HCT116 (cell line): ENCODE measurements at places on chromosomes 5 and 9. TPM values are rescaled to one million over a fixed set of nuclear protein-coding genes. Genes with fewer than 3 reads are reported as not detected.

Gene RXRA
- total RNA-seq: 43.9 TPM

Gene MROH2B
- total RNA-seq: not detected

Gene SLC46A2
- not detected for total RNA-seq

Gene S1PR3
- 0.07 TPM for total RNA-seq

Gene GLRA1
- not detected for total RNA-seq

Gene EXD3
- total RNA-seq: 25.4 TPM

Gene PHF24
- 0.47 TPM for total RNA-seq

Gene TMC1
- 0.57 TPM for total RNA-seq

Gene DUSP1
- total RNA-seq: 16.6 TPM

DNA sequence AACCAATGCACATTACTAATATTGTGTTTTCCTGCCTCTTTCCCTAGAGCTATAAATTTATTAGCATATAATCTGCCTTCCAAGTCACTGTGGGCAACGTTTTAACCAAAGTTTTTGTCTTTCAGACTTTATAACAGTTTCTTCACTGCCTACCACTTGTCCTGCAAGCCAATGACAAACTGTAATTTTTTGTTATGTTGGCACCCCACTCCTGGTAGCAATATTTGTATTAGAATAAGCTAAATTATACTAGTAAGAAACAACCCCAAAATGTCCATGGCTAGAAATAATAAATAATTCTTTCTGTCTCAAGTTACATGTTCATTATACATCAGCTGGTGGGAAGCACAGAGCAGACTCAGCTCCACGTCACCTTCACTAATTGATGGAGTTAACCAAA is 51.7 kb downstream of the ATPSCKMT start:
- no peak for DNase-seq
- no peaks in the 10 kb centered on the region for H3K36me3 ChIP-seq
- no peaks in the 10 kb centered on the region for H3K4me1 ChIP-seq
- no peak overlapping the region for H3K4me3 ChIP-seq

DNA sequence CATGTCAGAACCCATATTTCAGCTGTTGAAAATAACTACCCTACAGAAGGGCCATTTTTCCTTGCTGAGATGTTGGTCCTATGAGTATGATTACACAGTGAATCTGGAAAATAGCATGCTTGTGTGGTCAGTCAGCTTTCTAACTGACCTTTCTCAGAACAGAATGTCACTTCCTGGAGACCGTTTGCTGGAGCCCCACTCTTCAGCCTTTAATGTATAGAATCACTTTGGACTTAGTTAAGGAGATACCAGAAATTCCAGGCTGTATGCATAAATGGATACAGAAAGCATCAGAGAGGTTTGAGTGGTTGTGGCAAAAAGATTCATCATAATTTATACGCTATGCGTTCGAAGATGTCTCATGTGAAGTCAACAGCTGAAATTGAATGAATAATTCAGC is 488.1 kb downstream of the EBF1 start:
- H3K4me3 ChIP-seq: no peak overlapping the region
- H3K27me3 ChIP-seq: peaks cover 6% of the 10 kb centered on the region; the same call in 1 of the 2 replicates
- no peak overlapping the region for H3K27ac ChIP-seq
- no peaks in the 10 kb centered on the region for H3K4me1 ChIP-seq

GRCh38 chr5:66646570-66646969 is 50.4 kb downstream of the MAST4 start:
- H3K36me3 ChIP-seq: no peaks in the 10 kb centered on the region
- no peak overlapping the region for H3K4me3 ChIP-seq
- H3K27ac ChIP-seq: no peak overlapping the region
- no peaks in the 10 kb centered on the region for H3K4me1 ChIP-seq

GRCh38 chr9:28456861-28457260 is 883.6 kb upstream of the C9orf72 start:
- H3K4me1 ChIP-seq: no peaks in the 10 kb centered on the region
- H3K27ac ChIP-seq: no peak overlapping the region

- H3K36me3 ChIP-seq: no peaks in the 10 kb centered on the region
- no peak for DNase-seq
- H3K27ac ChIP-seq: no peak within 1 kb of the TSS
- H3K27me3 ChIP-seq: no peaks in the 10 kb centered on the region
- no peaks in the 10 kb centered on the region for H3K4me1 ChIP-seq
Measured at GRCh38 chr5:31193591-31194467, at the start of gene CDH6. Gene CDH6, plus strand, starts transcription at chr5:31193686. Its CDS starts 73,788 bp downstream, at chr5:31267474.

- H3K4me1 ChIP-seq: peaks cover 47% of the 10 kb centered on the region
- no peaks in the 10 kb centered on the region for H3K27me3 ChIP-seq
- no peak overlapping the region for H3K27ac ChIP-seq
- no peak for DNase-seq
Measured at GRCh38 chr9:134375430-134376385, 49.5 kb downstream of the RXRA start.

GRCh38 chr9:131227959-131228460 is 48.3 kb downstream of the FAM78A start:
- peaks cover 22% of the 10 kb centered on the region for H3K36me3 ChIP-seq
- no peak for DNase-seq
- H3K27ac ChIP-seq: no peak overlapping the region
- no peaks in the 10 kb centered on the region for H3K27me3 ChIP-seq
- no peak overlapping the region for H3K4me3 ChIP-seq

- no peaks in the 10 kb centered on the region for H3K36me3 ChIP-seq
- no peak overlapping the region for H3K27ac ChIP-seq
- no peak overlapping the region for H3K4me3 ChIP-seq
- peaks cover 33% of the 10 kb centered on the region for H3K27me3 ChIP-seq
Measured at GRCh38 chr9:20442461-20443319, 179.6 kb downstream of the MLLT3 start.

DNA sequence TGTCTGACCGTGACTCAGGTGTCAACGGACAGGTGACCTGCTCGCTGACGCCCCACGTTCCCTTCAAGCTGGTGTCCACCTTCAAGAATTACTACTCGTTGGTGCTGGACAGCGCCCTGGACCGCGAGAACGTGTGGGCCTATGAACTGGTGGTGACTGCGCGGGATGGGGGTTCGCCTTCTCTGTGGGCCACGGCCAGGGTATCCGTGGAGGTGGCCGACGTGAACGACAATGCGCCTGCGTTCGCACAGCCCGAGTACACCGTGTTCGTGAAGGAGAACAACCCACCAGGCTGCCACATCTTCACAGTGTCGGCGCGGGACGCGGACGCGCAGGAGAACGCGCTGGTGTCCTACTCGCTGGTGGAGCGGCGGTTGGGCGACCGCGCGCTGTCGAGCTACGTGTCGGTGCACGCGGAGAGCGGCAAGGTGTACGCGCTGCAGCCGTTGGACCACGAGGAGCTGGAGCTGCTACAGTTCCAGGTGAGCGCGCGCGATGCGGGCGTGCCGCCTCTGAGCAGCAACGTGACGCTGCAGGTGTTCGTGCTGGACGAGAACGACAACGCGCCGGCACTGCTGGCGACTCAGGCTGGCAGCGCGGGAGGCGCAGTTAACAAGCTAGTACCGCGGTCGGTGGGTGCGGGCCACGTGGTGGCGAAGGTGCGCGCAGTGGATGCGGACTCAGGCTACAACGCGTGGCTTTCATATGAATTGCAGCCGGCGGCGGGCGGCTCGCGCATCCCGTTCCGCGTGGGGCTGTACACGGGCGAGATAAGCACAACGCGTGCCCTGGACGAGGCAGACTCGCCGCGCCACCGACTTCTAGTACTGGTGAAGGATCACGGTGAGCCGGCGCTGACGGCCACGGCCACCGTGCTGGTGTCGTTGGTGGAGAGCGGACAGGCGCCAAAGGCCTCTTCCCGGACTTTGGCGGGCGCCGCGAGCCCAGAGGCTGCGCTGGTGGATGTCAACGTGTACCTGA is 1.8 kb downstream of the PCDHA11 start:
- no peak overlapping the region for H3K4me3 ChIP-seq
- H3K4me1 ChIP-seq: no peaks in the 10 kb centered on the region
- DNase-seq: no peak
- H3K27me3 ChIP-seq: no peaks in the 10 kb centered on the region

DNA sequence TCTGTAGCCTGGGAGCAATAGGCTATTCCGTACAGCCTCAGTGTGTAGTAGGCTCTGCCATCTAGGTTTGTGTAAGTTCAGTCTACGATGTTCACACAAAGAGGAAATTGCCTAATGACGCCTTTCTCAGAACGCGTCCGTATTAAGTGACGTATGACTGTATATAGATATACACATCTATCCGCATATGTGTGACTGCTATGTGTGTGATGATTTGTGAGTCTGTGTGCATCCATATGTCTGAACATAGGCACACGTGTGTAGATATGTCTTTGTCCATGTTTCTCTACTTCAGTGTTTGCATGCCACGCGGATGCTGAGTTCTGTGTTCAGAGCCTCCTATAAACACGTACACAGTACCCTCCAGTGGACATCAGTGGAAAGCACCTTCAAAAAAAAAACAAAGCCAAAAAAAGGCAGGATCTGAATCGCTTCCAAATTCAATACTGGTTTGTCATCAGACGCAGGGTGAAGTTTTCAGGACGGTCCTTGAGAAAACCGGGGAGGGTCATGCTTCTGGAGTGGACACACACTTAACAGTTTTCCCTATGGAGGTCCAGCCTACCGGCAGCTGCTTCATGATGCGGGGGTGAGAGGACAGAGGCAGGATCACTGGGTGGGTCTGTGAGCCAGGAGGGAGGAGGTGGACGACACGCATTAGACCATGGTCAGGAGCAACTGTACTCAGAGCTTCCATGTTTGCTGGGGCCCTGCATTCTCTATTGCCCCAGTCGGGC is 29.5 kb upstream of the ALDH1B1 start:
- H3K36me3 ChIP-seq: no peaks in the 10 kb centered on the region
- peaks cover 5% of the 10 kb centered on the region for H3K4me1 ChIP-seq
- no peak overlapping the region for H3K4me3 ChIP-seq
- H3K27ac ChIP-seq: no peak overlapping the region
- DNase-seq: peak; percentile 63

GRCh38 chr5:112412346-112412745 is 6.7 kb downstream of the EPB41L4A start:
- no peaks in the 10 kb centered on the region for H3K36me3 ChIP-seq
- no peak for DNase-seq
- no peak overlapping the region for H3K4me3 ChIP-seq
- H3K4me1 ChIP-seq: no peaks in the 10 kb centered on the region

- H3K4me3 ChIP-seq: no peak overlapping the region
- no peak overlapping the region for H3K27ac ChIP-seq
- H3K27me3 ChIP-seq: no peaks in the 10 kb centered on the region
- H3K36me3 ChIP-seq: no peaks in the 10 kb centered on the region
- DNase-seq: no peak
Measured at GRCh38 chr9:121301881-121302286, 33.9 kb downstream of the GSN start.

DNA sequence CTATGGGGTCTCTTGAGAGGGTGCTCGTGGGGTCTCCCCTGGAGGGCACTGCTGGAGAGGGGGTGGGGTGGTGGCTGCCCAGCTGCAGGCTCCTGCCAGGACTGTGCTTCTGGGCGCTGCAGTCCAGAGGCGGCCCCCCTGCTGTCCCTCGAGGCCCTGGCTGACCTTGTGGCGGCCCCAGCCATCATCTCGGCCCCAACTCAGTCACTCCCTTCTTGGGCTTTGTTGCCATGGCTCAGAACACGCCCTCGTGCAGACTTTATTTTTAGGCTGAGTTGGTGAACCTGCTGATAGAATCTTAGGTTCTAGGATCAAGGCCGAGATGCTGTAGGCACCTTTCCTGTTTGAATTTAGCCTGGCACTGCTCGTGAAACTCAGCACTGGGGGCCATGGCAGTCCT is 22.8 kb downstream of the FBXW5 start:
- no peaks in the 10 kb centered on the region for H3K27me3 ChIP-seq
- peaks cover 17% of the 10 kb centered on the region for H3K36me3 ChIP-seq
- DNase-seq: no peak
- no peaks in the 10 kb centered on the region for H3K4me1 ChIP-seq
- no peak overlapping the region for H3K4me3 ChIP-seq

- no peaks in the 10 kb centered on the region for H3K36me3 ChIP-seq
- no peak for DNase-seq
- no peak overlapping the region for H3K4me3 ChIP-seq
- H3K4me1 ChIP-seq: no peaks in the 10 kb centered on the region
Measured at GRCh38 chr5:110094109-110094508, 404.4 kb downstream of the MAN2A1 start.

DNA sequence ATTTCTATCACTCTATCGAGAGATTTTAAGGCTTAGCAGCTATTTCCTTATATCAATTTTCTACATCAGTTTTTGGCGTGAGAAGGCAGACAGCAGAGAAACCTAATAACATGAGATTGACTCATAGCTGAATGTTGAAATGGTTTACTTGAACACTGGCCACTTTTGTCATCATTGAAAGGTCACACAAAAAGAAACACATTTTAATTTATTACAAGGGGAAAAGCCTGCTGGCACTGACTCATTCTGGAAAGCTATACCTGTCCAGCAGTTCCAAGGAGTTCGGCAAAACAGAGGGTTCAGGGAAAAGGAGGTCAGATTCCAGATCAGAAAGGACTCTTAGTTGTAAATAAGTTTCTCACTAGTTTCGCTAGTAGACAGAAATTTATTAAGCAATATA is 566.4 kb downstream of the DNAH5 start:
- H3K27ac ChIP-seq: no peak overlapping the region
- no peaks in the 10 kb centered on the region for H3K4me1 ChIP-seq
- DNase-seq: no peak
- no peaks in the 10 kb centered on the region for H3K36me3 ChIP-seq

DNA sequence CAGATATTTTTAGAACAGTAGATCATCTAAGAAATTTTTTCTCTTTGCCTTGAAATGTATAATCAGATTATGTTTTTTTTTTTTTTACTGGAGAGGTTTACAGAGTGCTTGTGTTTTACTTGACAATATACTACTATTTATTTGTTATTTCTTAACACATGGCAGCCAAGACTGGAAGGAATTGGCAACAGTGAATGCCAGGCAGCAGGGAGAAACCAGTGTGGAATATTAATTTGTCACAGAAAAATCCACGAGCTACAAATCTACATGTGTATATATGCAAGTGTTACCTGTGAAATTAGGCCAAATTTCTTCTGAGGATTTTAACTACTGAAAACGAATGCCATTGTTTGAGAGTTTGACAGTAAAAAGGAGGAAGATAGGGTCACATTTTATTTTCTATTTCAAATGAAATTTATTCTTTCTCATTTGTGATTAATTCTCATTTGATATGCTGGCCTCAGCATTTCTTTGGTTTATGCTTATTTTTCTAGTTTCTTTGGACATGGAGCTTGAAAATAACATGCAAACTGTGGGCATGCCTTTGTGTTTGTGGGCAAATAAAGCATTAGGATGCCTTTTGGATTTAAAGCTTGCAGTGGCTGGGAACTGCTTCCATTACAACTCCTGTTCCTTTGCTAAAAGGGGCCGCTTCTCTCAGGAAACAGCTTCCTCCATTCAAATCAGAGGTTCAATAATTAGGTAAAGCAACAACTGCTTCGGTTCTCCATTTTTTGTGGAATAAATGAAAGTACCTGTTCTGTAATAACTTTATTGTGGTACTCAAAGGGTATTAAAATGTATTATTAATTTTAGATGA is 39.0 kb upstream of the ZFYVE16 start:
- H3K36me3 ChIP-seq: no peaks in the 10 kb centered on the region
- no peak for DNase-seq
- H3K4me1 ChIP-seq: no peaks in the 10 kb centered on the region
- no peaks in the 10 kb centered on the region for H3K27me3 ChIP-seq

- H3K4me1 ChIP-seq: no peaks in the 10 kb centered on the region
- H3K27ac ChIP-seq: no peak overlapping the region
- no peak overlapping the region for H3K4me3 ChIP-seq
- no peak for DNase-seq
- peaks cover 4% of the 10 kb centered on the region; the same call in 1 of the 2 replicates for H3K27me3 ChIP-seq
Measured at GRCh38 chr9:88829276-88829675, 162.0 kb upstream of the S1PR3 start.

GRCh38 chr5:156755421-156756087 is 94.5 kb upstream of the PPP1R2B start:
- no peak overlapping the region for H3K4me3 ChIP-seq
- H3K36me3 ChIP-seq: no peaks in the 10 kb centered on the region
- DNase-seq: no peak
- no peaks in the 10 kb centered on the region for H3K27me3 ChIP-seq
- H3K27ac ChIP-seq: no peak overlapping the region
